Motor neuron (in vitro differentiated cells): ENCODE measurements at places on chromosomes 6 and 20. TPM values are rescaled to one million over a fixed set of nuclear protein-coding genes. Genes with fewer than 3 reads are reported as not detected.

EMILIN3 gene
- 1.2 and 1.9 TPM in 2 replicates for total RNA-seq

PPIL6 gene
- 2.8 and 3.5 TPM in 2 replicates for total RNA-seq

TBXT gene
- 1.6 TPM in 1 of 2 replicates, not detected in the other for total RNA-seq

TFAP2C gene
- 0.29 and 0.52 TPM in 2 replicates for total RNA-seq

TASP1 gene
- 9.8 and 11.3 TPM in 2 replicates for total RNA-seq
